ENCODE measurements at places on chromosomes 6 and 20.

- DNase-seq, result no peak
These were observed 18.7 kb downstream of the TFEB start for GRCh38 chr6:41716516-41717391.

GRCh38 chr6:121498481-121499276 is 63.2 kb downstream of the GJA1 start:
- no peak for DNase-seq

- DNase-seq, result no peak
These were observed 20.2 kb upstream of the FHL5 start for GRCh38 chr6:96542702-96543101.

- DNase-seq, result no peak
These were observed 17.9 kb downstream of the TENT5A start for GRCh38 chr6:81734500-81735150.

GRCh38 chr6:1437553-1438406 is 48.4 kb downstream of the FOXF2 start:
- DNase-seq, result no peak

DNA sequence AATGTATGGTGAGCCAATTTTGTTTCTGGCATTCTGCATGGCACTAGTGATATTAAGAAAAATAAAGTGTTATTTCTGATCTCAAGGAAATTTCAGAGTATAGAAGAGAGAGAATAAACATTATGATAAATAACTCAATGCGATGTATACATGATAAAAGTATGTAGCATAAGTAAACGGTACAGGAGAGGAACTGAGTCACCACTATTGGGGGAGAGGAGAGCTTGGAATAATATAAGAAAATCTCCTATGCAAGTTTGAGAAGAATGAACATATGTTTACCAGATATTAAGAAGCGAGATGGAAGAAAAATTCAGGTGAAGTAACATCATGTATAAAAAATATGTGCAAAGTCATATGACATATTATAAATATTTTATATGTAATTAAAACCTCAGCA is 1230.3 kb upstream of the CITED2 start:
- no peak for DNase-seq

DNA sequence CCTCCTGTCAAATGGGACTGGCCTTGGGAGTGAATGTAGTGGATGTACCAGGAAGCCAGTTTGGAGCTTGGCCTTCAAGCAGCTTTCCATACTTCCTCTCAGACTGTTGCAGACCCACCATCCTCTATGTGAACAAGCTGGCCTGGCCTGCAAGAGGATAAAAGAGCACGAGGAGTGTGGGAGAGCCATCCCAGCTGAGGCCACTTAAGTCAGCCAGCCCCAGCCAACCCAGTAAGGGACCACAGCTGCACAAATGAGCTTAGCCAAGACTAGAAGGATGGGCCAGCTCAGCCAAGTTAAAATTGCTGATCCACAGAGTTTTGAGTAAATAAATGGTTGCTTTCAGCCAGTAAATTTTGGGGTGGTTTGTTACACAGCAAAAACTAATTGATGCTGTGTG is 156.9 kb upstream of the SOX4 start:
- no peak for DNase-seq

GRCh38 chr20:58718121-58718563 is 25.5 kb downstream of the NPEPL1 start:
- no peak for DNase-seq

DNA sequence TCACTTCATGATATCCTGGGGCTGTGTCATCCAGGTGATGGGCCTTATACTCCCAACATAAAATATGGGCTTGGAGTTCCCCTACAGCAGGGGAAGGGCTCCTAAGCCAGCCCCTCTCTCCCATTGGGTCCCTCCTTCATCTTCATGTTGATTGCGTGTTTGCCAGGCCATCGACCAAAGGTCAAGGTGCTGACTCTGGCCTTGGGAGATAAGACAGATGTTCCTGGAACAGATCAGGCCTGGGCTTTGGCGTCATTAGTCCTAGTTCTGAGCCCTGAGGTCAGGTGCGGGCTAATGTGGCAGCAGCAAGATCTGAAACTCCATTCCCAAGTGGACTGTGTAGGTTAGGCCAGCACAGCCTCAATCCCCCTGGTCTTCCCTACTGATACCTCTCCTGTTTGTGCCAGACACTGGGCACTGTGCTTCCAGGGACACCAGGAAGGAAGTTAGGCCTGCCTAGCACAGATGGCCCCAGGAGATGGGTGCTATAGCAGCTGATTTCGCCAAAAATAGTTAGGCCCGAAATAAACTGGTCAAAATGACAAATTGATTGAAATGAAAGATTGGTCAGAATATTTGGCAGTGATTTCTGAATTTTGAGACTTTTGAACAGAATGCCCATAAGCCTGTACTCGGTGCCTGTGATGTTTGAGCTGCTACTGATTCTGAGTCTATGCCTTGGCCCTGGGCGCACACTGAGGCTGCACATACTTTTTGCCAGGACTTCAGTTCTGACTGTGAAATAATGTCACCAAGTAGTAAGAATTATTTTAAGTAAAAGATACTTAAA is 28.8 kb downstream of the EPB41L1 start:
- DNase-seq, result no peak

DNA sequence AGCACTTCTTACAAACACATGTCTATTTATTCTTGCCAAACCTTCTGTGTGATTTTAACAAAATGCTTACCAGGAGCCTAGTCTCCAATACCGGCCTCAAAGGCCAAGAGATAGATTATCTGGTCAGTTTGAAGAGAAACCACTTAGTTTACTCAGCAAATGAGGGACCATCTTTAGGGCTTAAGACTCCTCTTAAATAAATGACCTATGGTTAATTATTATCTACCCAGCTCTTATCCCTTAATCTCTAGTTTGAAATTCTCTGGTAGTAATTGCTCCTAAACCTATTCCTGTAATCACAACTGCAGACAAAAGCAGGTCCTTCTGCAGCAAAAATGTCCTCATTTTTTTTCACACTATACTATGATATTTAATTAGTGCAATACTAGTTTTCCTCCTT is 301.8 kb downstream of the KIF16B start:
- DNase-seq, result no peak

DNA sequence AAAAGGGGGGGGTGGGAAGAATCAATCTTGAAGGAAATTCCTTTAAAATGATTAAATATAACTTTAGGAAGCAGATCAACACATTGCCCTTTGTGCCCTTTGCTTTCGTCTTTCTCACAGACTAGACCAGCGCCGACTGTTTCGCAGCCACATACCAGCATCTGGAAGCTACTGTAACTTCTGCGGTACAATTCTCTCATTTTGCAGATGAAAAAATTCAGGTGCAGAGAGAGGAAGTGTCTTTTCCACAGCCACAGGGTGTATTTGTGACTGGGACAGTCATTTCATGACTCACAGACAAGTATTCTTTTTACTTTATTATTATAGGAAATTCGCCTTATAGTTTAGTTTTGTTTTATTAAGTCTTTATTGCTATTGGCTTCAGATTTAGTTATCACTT is 84.2 kb downstream of the UST start:
- DNase-seq, result no peak

DNA sequence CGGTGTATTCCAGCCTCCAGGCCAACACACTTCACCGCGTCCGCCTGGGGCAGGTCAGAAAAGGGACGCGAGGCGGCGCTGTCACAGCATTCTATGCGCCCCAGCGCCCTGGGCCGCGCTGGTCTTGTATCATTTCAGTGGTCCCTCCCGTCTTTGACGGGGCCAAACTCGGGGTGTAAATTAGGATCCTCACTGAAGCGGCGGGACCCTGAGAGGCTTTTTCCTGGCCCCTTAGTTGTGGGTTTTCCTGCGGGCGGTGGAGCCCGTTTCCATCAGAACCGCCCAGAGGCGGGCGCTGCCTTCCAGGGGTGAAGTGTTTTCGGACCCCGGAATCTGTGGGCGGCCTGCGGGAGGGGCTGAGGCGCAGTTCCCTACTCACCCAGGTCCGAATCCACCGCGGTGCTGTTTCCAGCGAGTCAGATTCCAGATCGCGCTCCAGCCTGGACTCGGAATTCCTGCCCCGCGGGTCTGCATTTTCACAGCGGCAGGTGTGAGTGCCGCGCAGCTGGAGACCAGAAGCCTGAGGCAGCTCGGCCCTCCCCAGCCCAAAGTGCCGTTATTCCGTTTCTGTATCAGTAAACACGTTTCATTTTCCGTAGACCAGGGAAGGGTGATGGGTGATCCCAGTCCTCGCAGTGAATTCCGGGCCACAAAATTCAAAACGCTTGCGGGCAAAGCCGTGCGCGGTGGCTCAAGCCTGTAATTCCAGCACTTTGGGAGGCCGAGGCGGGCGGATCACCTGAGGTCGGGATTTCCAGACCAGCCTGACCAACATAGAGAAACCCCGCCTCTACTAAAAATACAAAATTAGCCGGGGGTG is 3.9 kb upstream of the MICB start:
- no peak for DNase-seq

DNA sequence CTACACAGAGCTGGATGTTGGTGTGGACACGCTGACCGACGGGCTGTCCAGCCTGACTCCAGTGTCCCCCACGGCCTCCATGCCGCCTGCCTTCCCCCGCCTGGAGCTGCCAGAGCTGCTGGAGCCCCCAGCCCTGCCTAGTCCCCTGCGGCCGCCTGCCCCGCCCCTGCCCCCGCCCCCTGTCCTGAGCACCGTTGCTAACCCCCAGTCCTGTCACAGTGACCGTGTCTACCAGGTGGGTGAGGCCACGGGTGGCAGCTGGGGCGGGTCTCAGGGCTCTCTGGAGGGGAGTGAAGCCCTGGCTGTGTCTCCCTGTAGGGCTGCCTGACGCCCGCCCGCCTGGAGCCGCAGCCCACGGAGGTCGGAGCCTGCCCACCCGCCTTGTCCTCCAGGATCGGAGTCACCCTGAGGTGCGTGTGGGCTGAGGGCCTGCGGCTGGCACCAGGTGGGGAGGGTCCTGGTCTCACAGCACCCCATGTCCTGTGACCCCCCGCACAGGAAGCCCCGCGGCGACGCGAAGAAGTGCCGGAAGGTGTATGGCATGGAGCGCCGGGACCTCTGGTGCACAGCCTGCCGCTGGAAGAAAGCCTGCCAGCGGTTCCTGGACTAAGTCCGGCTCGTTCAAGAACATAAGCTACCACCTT is 2.9 kb downstream of the SLC2A4RG start:
- DNase-seq, result no peak

DNA sequence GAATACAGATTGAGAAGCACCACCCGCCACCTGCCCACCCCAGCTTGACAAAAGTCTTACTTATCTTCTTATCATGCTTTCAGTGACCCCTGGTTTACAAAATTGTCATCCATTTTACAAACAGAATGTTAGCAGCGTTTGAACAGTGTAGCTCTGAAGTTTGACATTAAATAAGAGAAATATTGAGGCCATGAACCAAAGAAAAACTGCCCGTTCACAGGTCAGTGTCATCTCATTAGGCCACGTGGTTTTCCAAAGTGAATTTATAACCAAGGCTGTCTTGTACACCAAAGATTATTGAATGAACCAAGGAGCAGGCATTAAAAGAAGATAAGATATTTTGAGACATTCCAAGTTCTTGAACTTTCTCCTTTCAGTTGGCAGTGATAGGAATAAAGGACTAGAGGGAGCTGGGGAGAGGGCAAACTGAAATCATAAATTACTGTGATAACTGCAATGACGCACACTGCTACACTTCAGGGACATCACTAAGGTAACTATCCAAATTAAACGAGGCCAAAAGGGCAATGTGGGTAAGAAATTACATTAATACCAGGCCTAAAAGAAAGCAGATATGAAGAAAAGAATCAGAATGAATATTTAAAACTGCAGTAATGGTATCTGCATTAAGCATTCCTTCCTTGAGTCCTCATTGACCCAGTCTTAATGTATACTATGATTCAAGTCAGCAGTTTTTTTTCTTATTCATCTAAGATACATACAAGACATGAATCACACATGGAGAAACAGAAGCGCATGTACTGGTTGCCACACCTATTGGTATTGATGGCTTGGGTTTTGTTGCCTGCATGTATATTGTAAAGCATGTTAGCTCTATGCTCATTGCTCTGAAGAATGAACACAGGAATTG is 159.8 kb upstream of the ARG1 start:
- DNase-seq, result no peak

DNA sequence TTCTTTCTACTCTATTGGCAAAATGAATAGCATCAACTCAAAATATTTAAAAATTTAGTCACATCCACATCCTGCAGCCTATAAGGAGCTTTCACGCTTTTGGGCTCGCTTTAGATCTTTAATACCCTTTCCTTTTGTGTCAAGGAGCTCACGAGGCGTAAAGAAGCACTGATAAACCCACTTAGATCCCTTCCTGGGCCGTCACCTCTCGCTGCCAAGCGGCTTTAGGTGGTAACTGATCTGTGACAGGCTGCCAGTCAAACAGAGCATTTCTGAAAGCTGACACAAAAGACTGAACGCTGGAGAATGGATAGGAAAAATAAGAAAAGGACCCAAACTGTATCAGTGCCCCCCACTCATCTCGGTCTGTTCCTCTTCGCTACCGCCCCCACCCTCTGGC is 385.7 kb upstream of the MMS22L start:
- no peak for DNase-seq

DNA sequence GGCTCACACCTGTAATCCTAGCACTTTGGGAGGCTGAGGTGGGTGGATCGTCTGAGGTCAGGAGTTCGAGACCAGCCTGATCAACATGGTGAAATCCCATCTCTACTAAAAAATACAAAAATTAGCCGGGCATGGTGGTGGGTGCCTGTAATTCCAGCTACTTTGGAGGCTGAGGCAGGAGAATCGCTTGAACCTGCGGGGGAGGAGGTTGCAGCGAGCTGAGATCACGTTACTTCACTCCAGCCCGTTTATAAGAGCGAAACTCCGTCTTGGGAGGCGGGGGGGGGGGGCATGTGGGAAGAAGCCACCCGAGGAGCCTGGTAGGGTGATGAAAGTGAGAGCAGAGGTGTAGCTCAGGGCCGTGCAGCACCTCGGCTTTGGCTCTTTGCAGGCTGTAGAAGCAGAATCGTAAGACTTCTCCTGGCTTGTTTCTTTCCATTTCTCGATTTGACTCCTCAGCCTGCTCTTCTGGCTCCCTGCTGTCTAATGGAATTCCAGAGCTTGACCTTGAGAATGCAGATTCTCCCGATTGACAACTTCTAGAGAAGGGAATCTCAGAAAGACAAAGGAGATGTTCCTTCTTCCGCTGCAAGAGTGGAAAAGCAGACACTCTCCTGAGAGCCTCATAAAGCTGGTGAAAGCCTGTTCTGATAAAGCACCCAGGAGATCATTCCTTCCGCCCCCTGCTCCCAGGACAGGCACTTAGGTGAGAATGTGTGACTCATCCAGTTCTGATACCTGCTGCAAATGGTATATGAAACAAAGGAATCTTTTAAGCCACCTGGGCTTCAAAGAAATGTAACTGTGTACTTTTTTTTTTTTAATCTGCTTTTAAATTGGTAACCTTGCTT is 26.0 kb upstream of the PPP1R16B start:
- no peak for DNase-seq

GRCh38 chr20:6746901-6747609 is 20.4 kb upstream of the BMP2 start:
- DNase-seq, result no peak

GRCh38 chr20:54025251-54025771 is 45.1 kb downstream of the BCAS1 start:
- no peak for DNase-seq

- no peak for DNase-seq
These were observed 70.4 kb upstream of the SYNJ2 start for GRCh38 chr6:157911278-157911677.

GRCh38 chr6:145904868-145905267 is 59.3 kb downstream of the SHPRH start:
- no peak for DNase-seq

Measured in AG04449 (cell line).